Heart left ventricle (tissue), 16 donors: ENCODE measurements at places on chromosomes 1 and 21. TPM values are rescaled to one million over a fixed set of nuclear protein-coding genes. Genes with fewer than 3 reads are reported as not detected.
A peak's percentile ranks its signal among the peaks of the same experiment; 100 is the strongest.

RHEX gene
- 0.36 TPM for polyA plus RNA-seq

HES2 gene
- polyA plus RNA-seq, result 0.12 TPM

- peak overlapping the region; percentile 77 for H3K4me3 ChIP-seq
- H3K27me3 ChIP-seq, result no peaks in the 10 kb centered on the region
- DNase-seq, result no peak
- peaks cover 2% of the 10 kb centered on the region for H3K36me3 ChIP-seq
- peak overlapping the region; percentile 96 for H3K27ac ChIP-seq
These were observed 1.5 kb downstream of the SNX27 start for GRCh38 chr1:151613282-151613780.

SELENBP1 gene
- polyA plus RNA-seq, result 37.9 TPM

KIF14 gene
- 0.04 TPM for polyA plus RNA-seq

GJA4 gene
- 36.9 TPM for polyA plus RNA-seq

LSS gene
- 25.1 TPM for polyA plus RNA-seq

DNA sequence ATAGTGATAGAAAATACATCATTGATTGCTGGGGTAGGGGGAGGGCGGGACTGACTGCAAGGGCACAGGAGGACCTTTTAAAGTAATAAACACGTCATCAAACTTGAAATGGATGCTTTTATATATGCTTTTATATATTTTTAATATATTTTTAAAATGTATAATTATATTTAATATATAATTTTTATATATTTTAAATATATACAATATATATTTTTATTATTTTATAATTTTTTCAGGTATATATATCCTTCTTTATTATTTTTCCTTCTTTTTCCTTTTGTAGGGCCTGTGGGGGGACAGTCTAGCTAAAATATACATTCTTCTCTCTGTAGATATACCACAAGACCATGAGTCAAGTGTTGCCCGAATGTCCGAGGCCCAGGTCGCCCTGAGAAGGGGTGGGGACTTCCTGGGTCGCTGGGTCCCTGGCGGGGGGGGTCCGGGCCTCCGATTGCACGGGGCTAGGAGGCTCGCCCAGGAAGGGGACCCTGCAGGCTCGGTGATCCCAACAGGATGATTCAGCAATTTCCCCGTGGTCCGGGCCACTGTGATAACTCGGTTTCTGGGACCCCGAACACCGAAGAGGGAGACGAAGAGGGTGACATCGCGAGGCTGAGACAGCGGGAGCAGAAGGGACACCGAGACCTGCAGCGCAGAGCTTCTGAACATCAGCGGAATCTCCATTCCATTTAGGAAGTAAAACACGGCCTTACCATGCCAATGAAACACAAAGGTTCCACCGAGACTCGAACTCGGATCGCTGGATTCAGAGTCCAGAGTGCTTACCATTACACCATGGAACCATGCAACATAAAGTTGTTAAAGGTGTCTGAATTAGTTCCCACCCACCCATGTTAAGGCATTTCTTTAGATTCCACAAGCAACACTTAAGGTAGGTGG lies 112.5 kb upstream of the NBPF11 start:
- no peaks in the 10 kb centered on the region for H3K4me1 ChIP-seq
- H3K27ac ChIP-seq, result no peak overlapping the region
- H3K4me3 ChIP-seq, result no peak overlapping the region
- DNase-seq, result no peak
- H3K27me3 ChIP-seq, result peaks cover 15% of the 10 kb centered on the region
- H3K36me3 ChIP-seq, result no peaks in the 10 kb centered on the region

DNA sequence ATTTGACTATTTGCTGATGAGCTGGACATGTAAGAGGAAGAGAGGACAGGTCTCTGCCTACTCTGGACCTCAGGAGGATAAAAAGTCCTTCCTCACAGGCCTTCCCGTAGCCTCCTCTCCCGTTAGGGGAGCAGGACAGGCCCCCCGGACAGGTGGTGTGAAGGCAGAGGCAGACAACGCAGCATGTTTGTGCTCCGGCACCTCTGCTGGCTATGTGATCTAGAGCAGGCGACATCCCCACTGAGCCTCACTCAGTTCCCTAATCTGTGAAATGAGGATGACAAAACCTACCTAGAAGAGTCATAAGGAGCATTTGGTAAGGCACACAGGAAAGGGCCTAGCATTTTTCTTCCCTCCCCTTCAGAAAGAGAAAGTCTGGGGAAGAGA lies 34.8 kb downstream of the KIAA1614 start:
- no peaks in the 10 kb centered on the region for H3K27me3 ChIP-seq
- no peak overlapping the region for H3K4me3 ChIP-seq
- H3K4me1 ChIP-seq, result no peaks in the 10 kb centered on the region
- no peak for DNase-seq
- H3K27ac ChIP-seq, result no peak overlapping the region
- H3K36me3 ChIP-seq, result peaks cover 39% of the 10 kb centered on the region

DNA sequence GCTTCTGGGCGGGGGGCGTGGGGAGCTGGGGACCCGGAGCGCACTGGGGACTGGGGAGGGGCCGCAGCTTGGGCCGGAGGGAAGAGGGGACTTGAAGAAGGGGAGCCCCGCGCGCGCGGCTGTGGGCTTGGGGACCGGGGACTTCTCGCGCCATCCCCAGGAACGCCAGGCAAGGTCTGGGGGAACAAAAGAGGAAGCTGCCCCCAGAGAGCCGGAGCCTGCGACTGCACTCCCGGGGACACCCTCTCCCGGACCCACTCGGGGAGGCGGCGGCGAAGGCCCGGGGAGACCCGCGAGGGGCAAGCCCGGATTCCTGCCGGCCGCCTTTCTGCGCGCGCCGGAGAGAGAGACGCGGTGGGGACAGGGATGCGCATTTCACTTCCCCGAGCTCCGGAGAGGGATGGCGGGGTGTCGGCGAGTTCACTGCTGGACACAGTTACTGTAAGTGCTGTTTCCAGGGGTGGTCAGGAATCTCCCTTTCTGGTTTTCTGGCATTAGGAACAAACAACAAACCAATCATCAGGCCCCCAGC lies 732 bp downstream of the ABCG1 start:
- no peaks in the 10 kb centered on the region for H3K36me3 ChIP-seq
- H3K4me3 ChIP-seq, result peak overlapping the region; percentile 77
- peak overlapping the region; percentile 63 for H3K27ac ChIP-seq
- no peaks in the 10 kb centered on the region for H3K27me3 ChIP-seq

SHISAL2A gene
- not detected for polyA plus RNA-seq

DNA sequence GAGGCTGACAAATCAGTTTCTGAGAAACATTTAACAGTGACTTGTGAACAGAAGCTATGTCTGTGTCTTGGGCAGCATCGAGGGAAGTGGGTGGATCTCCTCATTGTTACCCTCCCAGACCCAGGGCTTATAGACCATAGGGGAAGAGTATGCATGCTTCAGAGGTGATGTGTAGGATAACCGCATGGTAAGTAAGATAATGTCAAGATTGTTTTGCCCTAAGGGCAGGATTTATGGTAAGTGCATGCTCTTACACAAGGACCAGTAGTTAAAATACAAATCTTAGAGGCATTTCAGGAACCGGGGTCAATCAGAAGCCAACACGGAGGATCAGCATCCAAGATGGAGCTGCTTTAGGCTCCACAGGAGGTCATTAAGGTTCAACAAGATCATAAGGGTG lies 7.7 kb upstream of the PRMT2 start:
- H3K27me3 ChIP-seq, result no peaks in the 10 kb centered on the region
- no peaks in the 10 kb centered on the region for H3K36me3 ChIP-seq
- H3K4me3 ChIP-seq, result no peak overlapping the region
- H3K27ac ChIP-seq, result no peak overlapping the region
- no peaks in the 10 kb centered on the region for H3K4me1 ChIP-seq
- no peak for DNase-seq

GRCh38 chr21:41975391-41976272 lies 21.8 kb upstream of the C2CD2 start:
- DNase-seq, result no peak
- no peaks in the 10 kb centered on the region for H3K27me3 ChIP-seq
- no peak overlapping the region for H3K4me3 ChIP-seq
- H3K4me1 ChIP-seq, result peaks cover 8% of the 10 kb centered on the region
- no peak overlapping the region for H3K27ac ChIP-seq

DNA sequence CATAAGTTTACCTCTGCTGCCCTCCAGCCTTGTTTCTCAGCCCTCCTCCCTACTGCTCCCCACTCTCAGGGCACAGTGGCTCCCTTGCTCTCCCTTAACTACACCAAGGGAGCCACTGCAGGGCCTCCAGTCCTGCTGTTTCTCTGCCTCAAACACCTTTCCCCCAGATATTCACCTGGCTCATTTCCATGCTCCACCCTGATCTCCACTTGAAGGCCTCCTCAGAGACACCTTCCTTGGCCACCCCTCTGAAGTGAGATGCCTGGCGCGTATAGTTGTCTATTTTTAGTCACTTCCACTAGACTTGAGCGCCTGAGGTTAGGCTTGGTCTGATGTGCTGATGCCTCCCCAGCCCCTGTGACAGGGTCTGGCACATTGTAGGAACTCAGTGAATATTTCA lies 34.9 kb downstream of the SEC16B start:
- H3K27ac ChIP-seq, result no peak overlapping the region
- H3K4me1 ChIP-seq, result peaks cover 6% of the 10 kb centered on the region
- no peak overlapping the region for H3K4me3 ChIP-seq
- H3K36me3 ChIP-seq, result peaks cover 94% of the 10 kb centered on the region

- H3K27ac ChIP-seq, result no peak overlapping the region
- H3K36me3 ChIP-seq, result no peaks in the 10 kb centered on the region
- no peak overlapping the region for H3K4me3 ChIP-seq
- peaks cover 23% of the 10 kb centered on the region for H3K27me3 ChIP-seq
These were observed 111.6 kb upstream of the ZC3H12A start for GRCh38 chr1:37362594-37363385.

DNA sequence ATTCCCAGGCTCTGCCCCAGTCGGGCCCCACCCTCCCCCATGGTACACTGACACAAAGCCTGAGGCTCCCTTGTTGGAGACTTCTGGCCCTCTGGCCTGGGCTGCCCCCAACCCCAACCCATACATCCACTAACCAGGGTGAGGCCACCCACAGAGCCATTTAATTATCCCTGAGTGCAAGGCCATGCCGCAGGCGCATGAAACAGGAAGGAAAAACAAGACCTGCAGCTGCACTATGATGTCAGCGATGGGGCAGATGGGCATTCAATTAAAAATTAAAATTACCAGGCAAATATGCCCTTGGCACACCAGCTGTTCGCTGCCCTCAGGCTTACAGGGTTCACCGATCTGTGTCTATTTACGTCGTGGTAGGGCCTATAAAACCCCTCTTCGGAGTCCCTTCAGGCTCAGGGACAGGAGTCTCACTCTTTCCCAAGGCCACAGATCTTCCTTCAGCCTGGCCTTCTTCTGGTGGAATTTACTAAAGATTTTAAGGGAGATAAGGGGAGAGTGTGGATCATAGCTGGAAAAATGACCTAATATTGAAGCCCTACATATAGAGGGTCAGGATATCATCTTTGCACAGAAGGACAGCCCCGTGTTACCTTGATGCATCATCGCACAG lies 29.6 kb upstream of the RGS16 start:
- H3K27me3 ChIP-seq, result no peaks in the 10 kb centered on the region
- H3K4me3 ChIP-seq, result no peak overlapping the region
- no peaks in the 10 kb centered on the region for H3K36me3 ChIP-seq
- H3K27ac ChIP-seq, result no peak overlapping the region
- DNase-seq, result no peak

DNA sequence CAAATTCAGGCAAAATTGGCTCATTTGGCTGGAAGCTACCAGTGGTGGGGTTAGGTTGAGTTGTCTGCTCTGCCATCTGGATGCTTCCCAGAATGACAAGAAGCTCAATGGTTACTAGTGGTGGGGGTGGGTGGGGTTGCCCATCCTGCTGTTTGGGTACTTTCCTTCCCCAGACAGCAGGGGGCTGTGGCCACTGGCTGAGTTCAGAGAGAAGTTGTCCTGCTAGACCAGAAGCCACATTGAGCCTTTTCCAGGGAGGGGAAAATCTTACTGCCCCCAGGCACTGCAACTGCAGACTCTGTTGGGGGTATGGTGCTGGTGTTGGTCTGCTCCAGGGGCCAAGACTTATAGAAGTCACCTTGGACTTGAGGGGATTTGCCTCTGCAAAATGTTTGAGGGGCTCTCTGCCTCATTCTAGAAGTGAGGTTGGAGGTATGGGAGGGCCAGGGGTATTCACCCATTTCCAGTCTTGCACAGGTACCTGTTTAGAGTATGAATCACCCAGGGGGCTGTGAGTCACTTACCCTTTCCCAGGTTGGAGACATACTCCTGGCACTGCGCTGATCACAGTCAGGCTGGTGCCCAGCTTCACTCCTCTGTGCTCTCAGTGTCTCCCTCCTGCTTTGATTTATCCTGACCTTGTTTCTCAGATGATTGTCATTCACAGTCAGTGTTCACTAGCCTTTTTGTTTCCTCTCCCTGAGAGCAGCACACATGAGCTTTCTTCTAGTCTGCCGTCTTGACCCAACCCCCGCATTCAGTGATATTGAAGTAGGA lies 89.1 kb upstream of the NEGR1 start:
- H3K4me3 ChIP-seq, result no peak overlapping the region
- no peaks in the 10 kb centered on the region for H3K4me1 ChIP-seq
- no peaks in the 10 kb centered on the region for H3K27me3 ChIP-seq
- H3K27ac ChIP-seq, result no peak overlapping the region

DNA sequence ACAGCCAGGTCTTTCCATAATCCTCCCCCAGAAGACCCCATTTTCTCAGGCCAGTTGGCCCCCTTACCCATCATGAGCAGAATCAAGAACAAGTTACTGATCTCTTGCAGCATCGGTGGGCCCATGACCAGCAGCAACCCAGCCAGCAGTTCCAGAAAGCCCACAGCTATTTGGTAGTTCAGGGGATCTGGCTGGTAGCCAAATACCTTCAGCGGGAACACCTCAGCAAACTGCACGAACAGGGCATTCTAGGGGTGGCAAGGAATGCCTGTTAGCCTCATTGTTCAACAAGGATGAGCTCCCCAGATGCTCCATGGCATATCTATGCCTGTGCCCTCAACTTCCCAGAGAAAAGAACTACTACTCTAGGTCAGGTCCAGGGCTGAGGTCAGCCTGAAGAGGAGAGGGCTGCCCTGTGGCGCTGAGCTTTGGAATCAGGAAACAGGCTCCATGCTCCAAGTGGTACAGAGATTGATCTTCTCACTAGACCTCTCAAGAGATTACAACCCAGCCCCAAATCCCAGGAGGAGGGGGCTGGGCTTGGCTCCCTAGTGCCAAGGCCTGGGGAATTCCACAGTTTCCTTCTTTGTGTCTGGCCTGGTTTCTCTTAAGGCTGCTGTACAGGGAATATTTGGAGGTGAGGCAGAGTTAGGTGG lies 1.3 kb downstream of the TMEM35B start:
- peak overlapping the region; percentile 72 for H3K4me3 ChIP-seq
- no peaks in the 10 kb centered on the region for H3K36me3 ChIP-seq
- peak overlapping the region; percentile 97 for H3K27ac ChIP-seq
- no peak for DNase-seq
- no peaks in the 10 kb centered on the region for H3K4me1 ChIP-seq
- no peaks in the 10 kb centered on the region for H3K27me3 ChIP-seq

- no peaks in the 10 kb centered on the region for H3K36me3 ChIP-seq
- no peak overlapping the region for H3K4me3 ChIP-seq
- no peak overlapping the region for H3K27ac ChIP-seq
- no peaks in the 10 kb centered on the region for H3K27me3 ChIP-seq
- no peak for DNase-seq
These were observed 93.1 kb upstream of the HAO2 start for GRCh38 chr1:119275145-119276134.

GRCh38 chr1:207328004-207328403 lies 6.5 kb downstream of the CD55 start:
- H3K4me3 ChIP-seq, result no peak overlapping the region
- no peak overlapping the region for H3K27ac ChIP-seq
- DNase-seq, result no peak
- peaks cover 95% of the 10 kb centered on the region for H3K36me3 ChIP-seq
- no peaks in the 10 kb centered on the region for H3K27me3 ChIP-seq
- no peaks in the 10 kb centered on the region for H3K4me1 ChIP-seq

ELAPOR1 gene
- 0.11 TPM for polyA plus RNA-seq

- DNase-seq, result peak; percentile 36
- no peaks in the 10 kb centered on the region for H3K4me1 ChIP-seq
- no peaks in the 10 kb centered on the region for H3K27me3 ChIP-seq
- no peak overlapping the region for H3K4me3 ChIP-seq
These were observed 38.2 kb downstream of the SLC2A7 start for GRCh38 chr1:8987881-8988617.

C1orf115 gene
- 17.5 TPM for polyA plus RNA-seq
